ENCODE measurements at places on chromosomes 3 and 15.

DNA sequence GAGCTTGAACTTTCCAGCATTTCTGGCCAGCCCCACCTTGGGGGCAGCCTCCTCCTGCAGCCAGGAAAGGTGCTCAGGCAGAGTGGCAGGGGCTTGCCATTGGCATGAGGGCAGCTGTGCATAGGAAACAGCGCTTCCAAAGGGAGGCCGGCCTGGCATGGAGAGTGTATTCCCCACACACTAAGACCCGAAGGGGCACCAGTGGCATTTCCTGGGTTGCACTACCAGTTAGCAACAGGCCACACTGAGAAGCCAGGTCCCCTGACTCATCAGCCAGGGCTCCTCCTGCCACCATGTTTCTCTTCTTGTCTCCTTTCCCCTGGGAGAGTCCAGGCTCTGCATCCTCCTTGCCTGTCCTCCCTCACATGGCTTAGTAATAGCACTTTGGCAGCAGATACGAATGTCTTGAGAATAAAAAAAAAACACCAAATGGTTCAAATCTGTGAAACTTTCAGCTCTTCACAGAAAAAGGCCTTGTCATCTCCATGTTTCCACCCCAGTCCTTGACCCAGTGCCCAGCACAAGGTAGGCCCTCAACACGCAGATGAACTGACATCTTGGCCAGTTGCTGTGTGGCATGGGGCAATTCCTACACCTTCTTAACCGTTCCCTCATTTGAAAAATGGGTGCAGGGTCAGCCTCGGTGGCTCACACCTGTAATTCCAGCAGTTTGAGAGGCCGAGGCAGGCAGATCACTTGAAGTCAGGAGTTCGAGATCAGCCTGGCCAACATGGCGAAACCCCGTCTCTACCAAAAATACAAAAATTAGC, 180.4 kb downstream of the SMAD6 start:
- no peak for DNase-seq

DNA sequence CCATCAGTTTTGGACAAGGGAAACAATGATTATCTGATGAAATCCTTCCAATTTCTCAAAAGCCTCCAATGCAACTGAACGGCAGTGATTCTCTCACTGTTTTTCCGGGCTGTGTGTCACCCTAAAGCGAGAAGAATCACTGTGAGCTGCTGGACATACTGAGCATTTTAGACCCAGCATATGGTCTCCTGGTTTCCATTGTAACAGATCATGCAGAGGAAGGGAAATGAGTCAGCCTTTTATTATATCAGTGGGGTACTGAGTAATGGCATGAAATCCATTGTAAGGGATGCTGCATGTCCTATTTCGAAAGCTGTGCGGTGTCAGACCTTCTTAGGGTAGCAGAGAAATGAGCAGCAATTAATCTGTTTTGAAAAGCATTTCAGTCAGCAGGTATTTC, 287.1 kb downstream of the IL5RA start:
- no peak for DNase-seq

DNA sequence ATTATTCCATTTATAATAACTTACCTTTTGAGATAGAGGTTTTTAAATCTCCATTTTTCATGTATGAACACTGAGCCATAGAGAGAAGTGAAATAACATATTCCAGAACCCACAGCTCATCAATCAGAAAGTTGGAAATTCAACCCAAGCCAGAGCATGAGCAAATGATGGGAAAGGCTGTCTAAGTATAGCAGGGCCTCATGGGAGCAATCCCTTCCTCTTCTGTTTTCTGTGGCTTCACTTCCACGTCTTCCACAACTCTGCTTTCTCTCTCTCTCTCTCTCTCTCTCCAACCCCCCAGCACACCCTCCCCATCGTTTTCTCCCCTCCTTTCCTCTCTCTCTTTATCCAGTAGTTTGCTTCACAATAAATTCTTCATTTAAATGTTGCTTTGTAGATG, 14.8 kb upstream of the IL1RAP start:
- no peak for DNase-seq

DNA sequence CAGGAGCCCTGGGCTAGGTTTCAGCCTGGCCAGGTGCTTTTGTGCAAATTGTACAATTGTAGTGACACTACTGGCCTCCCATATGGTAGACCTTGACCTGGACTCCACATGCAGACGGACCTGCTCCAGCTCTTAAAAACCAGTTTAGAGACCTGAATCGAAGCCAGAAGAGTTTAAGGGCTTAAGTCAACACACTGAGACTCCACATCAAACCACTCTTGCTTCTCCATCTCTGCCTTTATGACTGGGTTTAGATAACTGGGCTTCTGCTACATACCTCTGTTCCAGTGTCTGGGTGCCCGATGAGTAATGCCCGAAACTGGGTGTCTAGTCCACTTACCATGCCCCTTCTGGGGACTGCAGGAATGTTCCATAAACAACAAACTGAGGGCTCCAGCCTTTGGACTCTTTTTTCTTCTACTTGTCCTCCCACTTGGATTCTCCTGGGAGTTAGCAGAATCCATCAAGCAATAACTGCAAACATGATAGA, 32.8 kb downstream of the TMEM212 start:
- no peak for DNase-seq
